ENCODE measurements at places on chromosomes 1 and 21. TPM values are rescaled to one million over a fixed set of nuclear protein-coding genes. Genes with fewer than 3 reads are reported as not detected.

DNA sequence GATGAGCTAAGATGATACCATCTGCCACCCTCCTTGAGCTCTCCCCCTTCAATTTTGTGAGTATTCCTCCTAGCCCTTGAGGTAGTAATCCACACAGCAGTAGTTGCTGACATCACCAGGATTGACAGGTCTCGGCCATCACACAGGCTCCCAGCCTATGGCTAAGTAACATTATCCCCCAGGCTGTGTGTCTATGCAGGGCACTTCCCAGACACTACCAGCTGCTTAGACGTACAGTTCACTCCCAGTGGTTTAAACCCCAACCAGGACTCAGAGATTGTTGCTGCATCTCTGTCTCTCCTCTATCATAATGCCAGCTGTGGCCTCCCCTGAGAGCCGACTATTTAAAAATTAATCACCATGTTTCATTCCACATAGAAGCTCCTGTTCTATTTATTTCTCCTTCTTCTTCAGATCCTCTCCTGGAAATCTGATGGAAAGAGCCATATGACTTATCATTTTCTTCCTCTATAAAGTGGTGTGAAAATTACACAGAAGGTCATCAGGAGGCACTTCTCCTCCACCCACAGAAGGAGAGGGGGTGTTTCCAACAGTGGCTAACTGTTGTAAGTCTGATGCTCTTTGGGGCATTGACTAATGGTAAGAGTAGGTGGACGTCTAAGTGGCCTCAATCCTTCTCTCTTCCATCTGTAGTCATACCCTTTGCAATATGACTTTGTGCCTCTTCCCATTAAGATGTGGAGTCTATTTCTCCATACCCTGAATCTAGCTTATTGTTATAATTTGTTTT is 396.3 kb downstream of the SETD4 start:
- DNase-seq, result no peak
- H3K36me3 ChIP-seq, result no peaks in the 10 kb centered on the region
- peaks cover 13% of the 10 kb centered on the region for H3K4me1 ChIP-seq
- H3K27me3 ChIP-seq, result no peaks in the 10 kb centered on the region
- no peak overlapping the region for H3K4me3 ChIP-seq
- H3K27ac ChIP-seq, result no peak overlapping the region

DNA sequence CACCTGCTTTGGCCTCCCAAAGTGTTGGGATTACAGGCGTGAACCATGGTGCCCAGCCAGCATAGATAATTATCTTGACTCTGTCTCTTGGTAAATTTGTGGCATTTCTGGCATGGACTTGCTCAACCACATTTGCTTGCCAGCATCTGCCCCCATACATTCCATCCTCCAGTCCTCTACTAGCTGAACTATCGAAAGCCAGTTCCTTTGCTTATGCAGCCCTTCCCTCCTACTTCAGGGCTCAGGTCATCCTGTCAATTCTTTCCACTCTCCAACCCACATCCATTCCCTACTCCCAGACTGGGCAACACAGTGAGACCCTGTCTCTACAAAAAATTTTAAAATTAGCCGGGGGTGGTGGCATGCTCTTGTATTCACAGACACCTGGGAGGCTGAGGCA is 13.0 kb upstream of the UQCRHL start:
- no peak overlapping the region for H3K4me3 ChIP-seq
- no peak for DNase-seq
- H3K27ac ChIP-seq, result no peak overlapping the region
- H3K36me3 ChIP-seq, result no peaks in the 10 kb centered on the region
- H3K4me1 ChIP-seq, result peaks cover 19% of the 10 kb centered on the region

DNA sequence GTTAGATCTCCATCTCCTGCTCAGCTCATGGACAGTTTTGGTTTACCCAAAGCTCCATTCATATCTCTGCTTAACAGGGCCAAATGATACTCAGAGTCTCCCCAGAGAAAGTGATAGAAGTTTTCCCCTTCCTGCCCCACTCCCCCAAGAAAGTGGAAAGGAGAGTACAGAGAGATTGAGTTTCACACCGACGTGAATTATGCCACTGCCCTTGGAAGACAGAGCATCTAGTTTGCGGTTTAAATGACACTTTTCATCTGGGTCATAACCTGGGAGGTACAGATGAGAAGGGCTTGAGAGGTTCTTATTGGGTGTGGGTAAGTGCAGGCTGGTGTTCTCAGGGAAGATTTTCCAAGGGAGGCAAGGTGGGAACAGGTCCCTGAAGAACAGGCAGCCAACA is 6.9 kb upstream of the ZNF362 start:
- H3K4me1 ChIP-seq, result peaks cover 3% of the 10 kb centered on the region
- H3K27me3 ChIP-seq, result no peaks in the 10 kb centered on the region
- H3K4me3 ChIP-seq, result no peak overlapping the region
- DNase-seq, result no peak
- no peak overlapping the region for H3K27ac ChIP-seq

- no peaks in the 10 kb centered on the region for H3K4me1 ChIP-seq
- H3K36me3 ChIP-seq, result no peaks in the 10 kb centered on the region
- no peak overlapping the region for H3K27ac ChIP-seq
Observed at GRCh38 chr1:50123071-50123470, 14.4 kb downstream of the ELAVL4 start.

- H3K4me3 ChIP-seq, result no peak overlapping the region
- H3K27ac ChIP-seq, result no peak overlapping the region
- DNase-seq, result no peak
- no peaks in the 10 kb centered on the region for H3K36me3 ChIP-seq
- H3K27me3 ChIP-seq, result peaks cover 23% of the 10 kb centered on the region
Observed at GRCh38 chr1:29444081-29444715, 207.9 kb downstream of the PTPRU start.

GRCh38 chr21:39597595-39597994 is 15.1 kb upstream of the B3GALT5 start:
- no peaks in the 10 kb centered on the region for H3K4me1 ChIP-seq
- H3K27me3 ChIP-seq, result no peaks in the 10 kb centered on the region
- no peaks in the 10 kb centered on the region for H3K36me3 ChIP-seq

DNA sequence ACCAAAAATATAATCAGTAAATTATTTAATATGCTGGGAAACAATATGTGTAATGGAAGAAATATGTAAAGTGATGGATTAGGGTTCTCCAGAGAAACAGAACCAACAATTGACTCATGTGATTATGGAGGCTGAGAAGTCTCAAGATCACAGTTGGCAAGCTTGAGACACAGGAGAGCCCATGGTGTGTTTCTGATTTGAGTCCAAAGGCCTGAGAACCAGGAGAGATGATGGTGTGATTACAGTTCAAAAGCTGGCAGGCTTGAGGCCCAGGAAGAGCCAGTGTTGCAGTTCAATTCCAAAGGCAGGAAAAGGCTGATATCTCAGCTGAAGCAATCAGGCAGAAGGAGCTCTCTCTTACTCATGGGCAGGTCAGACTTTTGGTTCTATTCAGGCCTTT is 138.8 kb upstream of the NBPF11 start:
- no peaks in the 10 kb centered on the region for H3K27me3 ChIP-seq
- no peak for DNase-seq
- no peaks in the 10 kb centered on the region for H3K4me1 ChIP-seq
- H3K27ac ChIP-seq, result no peak overlapping the region

The CYP4A22 gene
- polyA plus RNA-seq, result not detected

DNA sequence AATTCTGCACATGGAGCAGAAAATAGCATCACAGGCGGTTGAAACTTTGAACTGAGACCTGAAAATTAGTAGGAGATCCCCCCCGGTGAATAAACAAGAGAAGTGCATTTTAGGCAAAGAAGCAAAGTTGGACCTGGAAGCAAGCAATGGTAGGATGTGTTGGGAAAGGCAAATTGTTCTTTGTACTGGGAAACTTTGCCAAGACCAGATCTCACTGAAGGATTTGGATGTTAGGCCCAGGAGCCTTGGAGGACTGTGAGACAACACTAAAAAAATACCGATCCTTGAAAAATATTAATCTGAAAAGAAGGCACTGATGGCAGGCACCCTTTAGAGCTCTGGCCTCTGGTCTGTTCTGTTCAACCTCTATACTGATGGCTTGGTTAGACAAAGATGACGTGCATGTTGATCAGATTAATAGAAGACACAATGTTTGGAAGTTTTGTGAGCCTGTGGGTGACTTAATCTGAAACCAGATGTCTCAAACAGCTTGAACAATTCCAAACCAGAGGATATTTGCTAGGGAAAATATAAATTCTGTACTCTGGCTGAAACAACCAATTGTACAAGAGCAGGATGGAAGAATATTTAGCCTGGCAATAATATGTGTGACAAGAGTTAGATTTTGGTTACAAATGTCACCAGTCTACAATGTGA is 108.4 kb downstream of the ROR1 start:
- no peaks in the 10 kb centered on the region for H3K27me3 ChIP-seq
- peaks cover 17% of the 10 kb centered on the region for H3K4me1 ChIP-seq
- H3K36me3 ChIP-seq, result no peaks in the 10 kb centered on the region
- no peak for DNase-seq
- H3K27ac ChIP-seq, result no peak overlapping the region

GRCh38 chr1:912740-913301 is 10.9 kb upstream of the SAMD11 start:
- no peaks in the 10 kb centered on the region for H3K36me3 ChIP-seq
- no peak overlapping the region for H3K27ac ChIP-seq
- peaks cover 73% of the 10 kb centered on the region for H3K27me3 ChIP-seq
- H3K4me3 ChIP-seq, result no peak overlapping the region
- no peak for DNase-seq

The SLAMF6 gene
- not detected for polyA plus RNA-seq

The SLAMF9 gene
- polyA plus RNA-seq, result 0.57 TPM

DNA sequence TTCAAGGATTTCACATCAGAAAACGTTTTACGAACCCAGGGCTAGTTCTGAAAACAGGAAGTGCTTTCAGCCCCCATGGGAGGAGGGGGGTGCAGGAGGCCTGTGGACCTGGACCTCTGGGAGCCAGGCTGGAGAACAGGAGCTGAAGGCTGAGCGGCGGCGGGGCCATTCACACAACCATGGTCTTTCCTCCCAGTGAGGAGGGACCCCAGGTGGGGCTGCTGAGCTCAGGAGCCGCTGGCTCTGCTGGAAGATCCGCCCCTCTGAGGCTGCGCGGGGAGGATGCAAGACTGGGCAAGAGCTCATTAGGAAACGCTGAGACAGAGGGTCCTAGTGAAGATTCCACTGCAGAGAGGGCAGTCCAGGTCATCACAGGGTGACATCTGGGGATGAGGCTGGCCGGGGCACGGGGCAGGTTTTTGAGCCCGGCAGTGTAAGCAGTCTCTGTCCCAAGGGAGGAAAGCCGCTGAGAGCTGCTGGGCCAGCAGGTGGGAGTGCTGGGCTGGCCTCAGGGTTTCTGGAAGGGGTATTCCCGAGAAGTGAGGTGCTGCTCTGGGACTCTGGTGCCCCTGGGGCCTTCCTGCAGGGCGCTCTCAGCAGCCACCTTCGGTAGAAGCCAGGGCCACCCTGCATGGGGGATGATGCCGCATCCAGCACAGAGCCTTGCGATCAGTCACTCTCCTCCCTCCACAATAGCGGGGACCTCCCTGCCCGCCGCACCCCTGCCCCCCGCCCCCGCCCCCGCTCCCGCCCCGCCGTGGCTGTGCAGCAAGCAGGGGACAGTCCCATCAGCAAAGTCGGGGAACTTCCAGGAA is 7.5 kb downstream of the MX2 start:
- H3K27me3 ChIP-seq, result peaks cover 21% of the 10 kb centered on the region
- no peaks in the 10 kb centered on the region for H3K36me3 ChIP-seq
- H3K4me3 ChIP-seq, result no peak overlapping the region
- no peak overlapping the region for H3K27ac ChIP-seq
- no peaks in the 10 kb centered on the region for H3K4me1 ChIP-seq

The ADORA1 gene
- 0.10 TPM for polyA plus RNA-seq

- H3K36me3 ChIP-seq, result no peaks in the 10 kb centered on the region
- H3K4me1 ChIP-seq, result peaks cover 9% of the 10 kb centered on the region
- no peaks in the 10 kb centered on the region for H3K27me3 ChIP-seq
- H3K4me3 ChIP-seq, result no peak overlapping the region
- DNase-seq, result no peak
Observed at GRCh38 chr1:173095632-173096031, 44.9 kb upstream of the TNFSF18 start.

The LCE2B gene
- polyA plus RNA-seq, result 0.83 TPM

The RPRD2 gene
- 13.5 TPM for polyA plus RNA-seq

DNA sequence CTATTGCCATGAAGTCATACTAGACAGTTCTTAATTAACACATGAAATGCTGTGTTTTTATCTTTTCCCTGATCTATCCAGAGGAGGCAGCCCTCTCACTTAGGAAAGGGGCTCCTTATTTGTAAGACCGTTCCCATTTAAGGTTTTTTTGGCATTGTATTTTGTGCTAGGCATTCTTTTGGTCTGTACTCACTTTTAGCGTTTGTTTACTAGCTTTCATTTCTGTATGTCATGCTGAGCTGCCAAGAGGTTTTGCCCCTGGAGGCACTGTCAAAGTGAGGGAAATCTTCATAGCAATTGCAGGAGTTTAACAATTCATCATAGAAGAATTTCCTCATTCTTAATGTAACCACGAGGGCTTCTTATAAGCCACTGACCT is 59.5 kb downstream of the MTR start:
- no peak overlapping the region for H3K4me3 ChIP-seq
- no peak overlapping the region for H3K27ac ChIP-seq
- no peaks in the 10 kb centered on the region for H3K27me3 ChIP-seq

GRCh38 chr1:31625561-31626222 is 8.2 kb downstream of the HCRTR1 start:
- no peak for DNase-seq
- H3K4me3 ChIP-seq, result no peak overlapping the region
- H3K36me3 ChIP-seq, result peaks cover 21% of the 10 kb centered on the region
- peaks cover 15% of the 10 kb centered on the region for H3K4me1 ChIP-seq

The KIRREL1 gene
- 18.3 TPM for polyA plus RNA-seq

DNA sequence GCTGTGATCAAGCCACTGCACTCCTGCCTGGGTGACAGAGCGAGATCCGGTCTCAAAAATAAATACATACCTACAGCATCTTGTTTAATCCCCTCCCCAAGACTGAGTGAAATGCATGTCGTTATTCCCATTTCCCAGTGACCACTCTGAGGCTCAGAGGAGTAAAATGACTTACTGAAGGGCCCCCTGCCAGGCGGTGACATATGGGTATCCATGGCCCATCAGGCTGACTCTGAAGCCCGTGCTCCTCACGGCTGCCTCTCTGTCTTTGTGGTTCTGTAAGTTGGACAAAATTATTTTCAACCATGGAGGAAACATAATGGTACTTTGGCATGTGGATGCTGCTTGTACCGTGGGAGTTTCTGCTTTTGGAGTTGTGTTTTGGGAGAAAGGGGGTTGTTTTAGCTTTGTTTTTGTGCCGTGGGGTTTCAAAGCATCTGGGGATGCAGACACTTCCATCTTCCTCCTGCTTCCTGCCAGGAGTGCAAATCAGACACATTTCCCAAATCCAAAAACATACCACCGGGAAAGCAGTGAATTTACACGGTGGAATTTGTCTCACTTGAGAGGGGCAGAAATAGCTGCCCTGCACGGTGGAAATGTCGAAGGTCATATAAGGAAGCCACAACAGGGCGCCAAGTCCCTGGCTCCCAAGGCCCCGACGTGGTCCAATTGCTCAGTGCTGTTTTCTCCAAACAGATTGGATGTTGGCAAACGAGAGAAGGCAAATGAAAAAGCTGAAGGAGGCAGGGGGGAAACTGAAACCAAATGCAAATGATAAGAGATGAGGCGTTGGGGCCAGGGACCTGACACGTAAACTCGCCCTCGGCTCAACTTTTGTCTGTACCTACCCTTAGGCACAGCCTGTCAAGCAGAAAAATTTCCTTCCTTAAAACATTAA is 17.1 kb upstream of the PINK1 start:
- peaks cover 19% of the 10 kb centered on the region for H3K4me1 ChIP-seq
- no peak overlapping the region for H3K4me3 ChIP-seq
- H3K27me3 ChIP-seq, result no peaks in the 10 kb centered on the region
- peaks cover 8% of the 10 kb centered on the region for H3K36me3 ChIP-seq

The FHAD1 gene
- 0.09 TPM for polyA plus RNA-seq
